ENCODE measurements at places on chromosomes 7 and 10.
A peak's percentile ranks its signal among the peaks of the same experiment; 100 is the strongest.

DNA sequence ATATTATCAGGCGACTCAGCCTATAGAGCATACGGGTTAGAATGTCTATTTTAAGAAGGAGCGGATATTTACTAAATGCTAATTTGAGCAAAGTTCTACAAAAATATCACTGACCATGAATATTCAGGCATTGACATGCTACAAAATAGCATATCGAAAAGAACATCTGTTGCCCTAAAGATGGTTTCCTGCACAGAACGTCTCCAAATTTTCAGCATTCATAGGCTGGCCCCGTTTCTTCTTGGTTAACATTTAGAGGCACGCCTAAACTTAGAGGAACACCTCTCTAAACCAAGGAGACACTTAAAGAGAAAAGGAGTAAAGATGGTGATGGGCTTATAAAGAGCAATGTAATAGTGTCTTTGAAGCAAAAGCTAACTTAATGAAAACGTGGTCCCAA, 1.3 kb upstream of the MINPP1 start:
- no peak for DNase-seq

DNA sequence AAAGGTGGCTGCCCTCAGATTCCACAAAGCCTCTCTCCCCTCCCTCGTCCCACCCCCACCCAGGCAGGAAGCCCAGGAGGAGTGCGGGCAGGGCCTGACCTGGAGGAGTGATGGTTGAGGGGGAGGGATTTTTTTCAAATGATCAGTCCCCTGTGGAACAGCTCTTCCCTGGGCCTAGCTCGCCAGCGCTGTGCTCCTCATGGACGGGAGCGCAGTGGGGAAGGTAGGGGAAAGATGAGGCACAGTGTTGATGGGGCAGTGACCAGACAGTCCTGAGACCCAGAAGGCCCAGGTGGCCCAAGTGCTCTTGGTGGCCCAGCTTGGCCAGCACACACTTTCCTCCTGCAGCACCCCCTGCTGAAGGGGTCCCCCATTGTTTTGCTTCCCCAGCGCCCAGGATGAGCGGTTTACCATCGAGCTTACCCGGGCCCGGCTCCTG, 8.5 kb downstream of the SAP25 start:
- no peak for DNase-seq

DNA sequence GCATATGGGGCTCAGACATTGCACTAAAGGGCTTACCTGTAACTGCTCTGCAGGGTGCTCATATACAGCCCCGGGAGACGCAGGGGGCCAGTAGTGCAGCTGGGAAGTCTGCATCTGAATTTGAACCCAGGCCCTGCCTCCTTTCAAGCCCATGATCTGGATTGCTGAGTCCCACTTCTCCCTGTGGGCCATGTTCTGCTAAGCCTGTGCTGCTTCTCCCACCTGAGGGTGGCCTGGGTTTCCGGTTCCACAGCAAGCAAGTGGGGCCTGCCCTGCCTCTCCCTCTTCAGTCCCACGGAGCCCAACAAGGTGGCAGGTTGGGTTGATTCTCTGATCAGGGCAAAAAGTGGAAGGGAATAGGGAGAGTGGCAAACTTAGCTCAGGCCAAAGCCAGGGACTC, 56.6 kb upstream of the GDF10 start:
- DNase-seq, result no peak

- no peak for DNase-seq
Measured at GRCh38 chr7:150390205-150390604, 11.1 kb downstream of the ZNF775 start.

DNA sequence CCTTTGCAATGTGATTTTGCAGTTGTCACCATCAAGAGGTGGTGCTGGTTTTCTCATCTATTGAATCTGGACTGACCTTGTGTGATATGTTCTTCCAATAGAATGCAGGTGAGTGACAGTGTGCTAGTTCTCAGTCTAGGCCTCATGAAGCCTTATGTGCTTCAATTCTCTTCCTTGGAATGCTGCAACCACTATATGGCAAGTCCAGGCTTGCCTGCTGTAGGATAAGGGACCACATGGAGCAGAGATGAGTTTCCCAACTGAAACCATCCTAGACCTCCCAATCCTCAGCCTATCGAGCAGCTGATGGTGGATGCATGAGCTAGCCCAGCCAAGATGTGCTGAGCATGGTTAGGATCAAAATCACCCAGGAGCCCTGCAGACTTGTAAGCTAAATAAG, 32.6 kb upstream of the ARHGAP21 start:
- DNase-seq, result no peak

GRCh38 chr7:151920488-151920887, 35.8 kb upstream of the GALNTL5 start:
- no peak for DNase-seq

DNA sequence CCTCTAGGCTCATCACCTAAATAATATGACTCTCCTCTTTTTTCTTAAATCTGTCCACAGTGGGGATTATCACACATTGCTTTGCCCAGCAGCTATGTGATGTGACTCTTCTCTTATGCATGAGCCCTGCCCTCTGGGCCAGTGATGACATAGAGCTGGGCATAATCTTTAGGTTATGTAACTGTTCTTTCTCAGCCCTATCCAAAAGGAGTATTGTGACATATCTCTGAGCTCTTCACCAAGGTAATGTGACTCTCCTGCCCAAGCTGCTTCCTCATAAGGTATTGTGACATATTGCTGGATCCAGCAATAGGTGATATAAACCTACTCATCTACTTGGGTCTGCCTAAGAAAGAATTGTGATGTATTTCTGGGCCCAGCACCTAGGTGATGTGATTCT, 37.7 kb upstream of the ZNF107 start:
- DNase-seq, result no peak

DNA sequence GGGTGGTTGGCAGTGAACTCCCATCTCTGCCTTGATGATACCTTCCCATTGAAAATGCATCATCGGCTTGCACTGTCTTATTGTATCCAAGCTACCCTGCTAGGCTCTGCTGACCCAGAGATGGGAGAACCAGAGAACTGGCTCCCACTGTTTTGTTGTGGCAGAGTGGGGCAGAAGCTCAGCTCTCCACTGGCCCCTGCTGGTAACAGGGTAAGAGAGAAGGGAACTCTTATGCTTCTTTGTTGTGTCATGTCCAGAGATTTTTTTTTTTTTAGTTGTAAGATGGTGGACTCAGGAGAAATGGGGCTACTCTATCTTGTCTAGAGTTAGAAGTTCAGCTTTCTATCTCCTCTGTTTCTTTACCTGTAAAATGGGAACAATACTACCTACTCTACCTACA, 100.5 kb upstream of the SDK1 start:
- DNase-seq, result no peak

DNA sequence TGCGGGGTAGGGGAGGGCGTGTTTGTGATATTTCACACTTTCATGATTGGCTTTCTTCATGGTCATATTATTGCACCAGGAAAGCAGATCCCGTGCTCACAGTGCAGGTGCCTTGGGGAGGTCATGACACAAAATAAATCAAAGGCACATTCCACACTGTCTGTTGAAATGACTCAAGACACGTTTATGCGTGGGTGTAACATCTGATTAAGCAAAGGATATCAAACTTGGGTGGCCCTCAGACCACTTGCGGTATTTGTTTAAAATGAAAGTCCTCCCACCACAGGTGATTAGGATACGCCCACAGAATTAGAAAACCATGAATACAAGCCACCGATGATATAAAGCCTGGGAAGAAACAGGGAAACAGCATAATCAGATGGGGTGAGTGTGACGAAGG, 51.1 kb downstream of the SVIL start:
- no peak for DNase-seq

GRCh38 chr7:95549818-95550529, 46.3 kb downstream of the PDK4 start:
- no peak for DNase-seq

- no peak for DNase-seq
Measured at GRCh38 chr7:1134951-1135350, 25.0 kb downstream of the ZFAND2A start.

GRCh38 chr10:18659819-18660535, 746 bp downstream of the ARL5B start:
- no peak for DNase-seq

- DNase-seq, result no peak
Measured at GRCh38 chr7:33634606-33635005, 270.7 kb upstream of the BMPER start.

GRCh38 chr7:79334841-79335240, 118.6 kb downstream of the MAGI2 start:
- DNase-seq, result no peak

- DNase-seq, result no peak
Measured at GRCh38 chr7:130290745-130291144, 2.2 kb upstream of the CPA4 start.

GRCh38 chr10:49393757-49394156, 2.1 kb downstream of the DRGX start:
- DNase-seq, result no peak

GRCh38 chr7:1928645-1929348, 258.7 kb downstream of the ELFN1 start:
- no peak for DNase-seq

- no peak for DNase-seq
Measured at GRCh38 chr7:135664046-135664589, 1.8 kb downstream of the STMP1 start.

- no peak for DNase-seq
Measured at GRCh38 chr7:28579571-28579970, 167.3 kb downstream of the CREB5 start.

GRCh38 chr7:28236560-28236959, 56.0 kb upstream of the JAZF1 start:
- DNase-seq, result no peak

GRCh38 chr7:68980011-68980410, 618.3 kb upstream of the AUTS2 start:
- no peak for DNase-seq

DNA sequence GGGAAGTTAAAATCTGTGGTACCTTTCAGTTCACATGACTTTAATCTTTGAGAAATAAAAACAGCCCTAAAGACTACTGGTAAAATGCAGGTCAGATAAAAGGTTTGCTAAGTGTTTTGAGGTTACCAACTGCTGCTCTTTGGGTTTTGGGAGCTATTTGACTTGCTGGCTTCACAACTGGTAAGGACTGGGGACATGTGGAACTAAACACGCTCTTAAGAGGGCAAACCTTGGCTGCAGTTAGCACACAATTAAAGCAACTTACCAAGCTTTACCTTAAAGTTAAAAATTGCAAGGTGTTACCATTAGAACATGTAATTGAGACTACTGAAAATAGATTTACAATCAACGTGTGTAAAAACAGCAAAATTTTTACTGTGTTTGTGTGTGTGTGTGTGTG, 220.2 kb downstream of the PHF14 start:
- DNase-seq, result no peak

GRCh38 chr7:154431045-154431444, 378.8 kb downstream of the DPP6 start:
- DNase-seq, result no peak

GRCh38 chr10:103895411-103896186, 22.4 kb downstream of the STN1 start:
- DNase-seq, result peak; percentile 60

GRCh38 chr7:91912494-91912893, 28.2 kb upstream of the AKAP9 start:
- DNase-seq, result no peak

GRCh38 chr10:4246881-4247358, 461.9 kb upstream of the KLF6 start:
- no peak for DNase-seq

- no peak for DNase-seq
Measured at GRCh38 chr10:78000956-78001472, 28.3 kb downstream of the POLR3A start.

DNA sequence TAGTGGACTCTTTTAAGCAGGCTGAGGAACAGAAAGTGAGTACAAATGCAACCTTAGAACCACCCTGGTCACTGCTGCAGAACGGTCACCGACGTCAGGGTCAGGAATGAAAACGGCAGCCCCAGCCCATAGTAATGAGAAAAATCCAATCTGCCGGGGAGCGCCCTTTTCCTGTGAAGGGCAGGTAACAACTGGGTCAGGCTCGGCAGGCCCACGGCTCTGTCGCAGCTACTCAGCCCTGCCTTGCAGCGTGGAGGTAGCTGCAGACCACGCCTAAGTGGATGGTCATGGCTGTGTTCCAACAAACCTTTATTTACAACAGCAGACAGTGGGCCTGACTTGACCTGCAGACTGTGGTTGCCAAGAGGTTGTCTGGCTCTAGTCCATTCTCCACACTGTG, 563.2 kb downstream of the DNAJB6 start:
- DNase-seq, result no peak

DNA sequence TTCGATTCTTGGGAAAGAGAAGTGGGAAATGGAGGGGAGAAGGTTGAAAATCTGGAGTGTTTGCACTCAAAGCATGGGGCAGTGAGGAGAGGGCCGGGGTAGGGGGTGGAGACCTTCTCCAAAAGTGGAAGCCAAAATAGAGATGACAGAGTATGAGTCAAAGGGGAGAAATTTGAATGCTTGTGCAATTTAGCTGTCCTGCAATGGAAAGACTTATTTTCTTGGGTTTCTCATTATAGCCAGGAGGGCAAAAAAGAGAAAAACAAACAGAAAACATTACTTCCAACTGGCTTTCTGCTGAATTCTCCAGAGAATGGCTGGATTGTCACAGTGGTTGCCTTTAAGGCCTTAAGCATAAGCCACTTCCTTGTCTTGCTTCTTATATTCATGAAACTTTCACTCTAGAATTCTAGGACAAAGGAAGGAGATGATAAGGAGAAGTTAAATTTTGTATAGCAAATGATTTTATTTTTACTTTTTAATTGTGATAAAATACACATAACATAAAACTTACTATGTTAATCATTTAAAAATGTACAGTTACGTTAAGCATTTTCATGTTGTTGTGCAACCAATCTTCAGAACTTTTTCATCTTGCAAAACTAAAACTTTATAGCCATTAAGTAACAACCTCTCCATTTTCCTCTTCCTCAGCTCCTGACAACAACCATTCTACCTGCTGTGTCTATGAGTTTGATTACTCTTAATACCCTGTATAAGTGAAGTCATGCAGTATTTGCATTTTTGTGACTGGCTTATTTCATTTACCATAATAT, 100.2 kb downstream of the GPR85 start:
- no peak for DNase-seq

GRCh38 chr7:55078465-55079372, 59.9 kb downstream of the EGFR start:
- DNase-seq, result no peak

GRCh38 chr7:100547872-100548271, 8.9 kb downstream of the AGFG2 start:
- no peak for DNase-seq

GRCh38 chr7:16753102-16753931, at the start of gene TSPAN13:
Gene TSPAN13, plus strand, starts transcription at chr7:16753755. Its CDS starts 213 bp downstream, at chr7:16753968.
- DNase-seq, result peak; percentile 71

DNA sequence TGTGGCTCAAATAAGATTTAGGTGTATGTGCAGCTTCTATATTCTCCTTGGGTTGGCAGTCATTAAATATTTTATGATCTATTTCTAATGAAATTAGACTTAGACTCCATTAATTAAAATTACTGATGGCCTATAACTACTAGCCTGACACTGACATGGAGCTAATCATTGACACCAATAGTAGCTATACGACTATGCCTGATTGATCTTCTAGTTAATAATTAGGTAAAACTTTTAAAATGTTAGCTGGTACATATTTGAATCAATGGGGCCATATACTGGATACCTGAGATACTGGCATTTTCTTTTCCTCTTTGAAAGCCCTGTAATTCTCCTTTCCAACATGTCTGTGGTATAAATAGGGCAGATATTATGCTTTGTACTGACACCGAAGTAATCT, 14.4 kb downstream of the WEE2 start:
- no peak for DNase-seq

- no peak for DNase-seq
Measured at GRCh38 chr10:133098426-133099124, 10.9 kb downstream of the ADGRA1 start.
